ENCODE measurements at places on chromosomes 2 and 18.

DNA sequence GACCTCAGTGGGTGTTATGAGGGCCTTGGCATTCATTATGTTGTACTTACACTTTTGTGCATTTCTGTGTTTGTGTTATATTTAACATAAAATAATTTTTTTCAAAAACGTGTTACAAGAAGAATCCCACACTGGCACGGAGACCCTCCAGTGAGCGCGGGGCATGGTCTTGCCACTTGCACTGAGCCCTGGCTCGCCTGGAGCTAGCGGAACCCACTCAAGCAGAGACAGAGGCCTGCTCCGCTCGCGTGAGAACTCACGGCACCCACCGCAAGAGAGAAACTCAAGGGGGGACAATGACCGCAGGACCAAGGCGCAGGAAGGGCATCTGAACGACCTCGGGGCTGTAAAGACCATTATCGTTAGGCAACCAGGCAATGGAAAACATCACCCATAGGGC is 248.0 kb upstream of the SOX11 start:
- no peak for DNase-seq

- DNase-seq: peak; percentile 28
Measured at GRCh38 chr18:54946149-54946581, 13.1 kb downstream of the CCDC68 start.

DNA sequence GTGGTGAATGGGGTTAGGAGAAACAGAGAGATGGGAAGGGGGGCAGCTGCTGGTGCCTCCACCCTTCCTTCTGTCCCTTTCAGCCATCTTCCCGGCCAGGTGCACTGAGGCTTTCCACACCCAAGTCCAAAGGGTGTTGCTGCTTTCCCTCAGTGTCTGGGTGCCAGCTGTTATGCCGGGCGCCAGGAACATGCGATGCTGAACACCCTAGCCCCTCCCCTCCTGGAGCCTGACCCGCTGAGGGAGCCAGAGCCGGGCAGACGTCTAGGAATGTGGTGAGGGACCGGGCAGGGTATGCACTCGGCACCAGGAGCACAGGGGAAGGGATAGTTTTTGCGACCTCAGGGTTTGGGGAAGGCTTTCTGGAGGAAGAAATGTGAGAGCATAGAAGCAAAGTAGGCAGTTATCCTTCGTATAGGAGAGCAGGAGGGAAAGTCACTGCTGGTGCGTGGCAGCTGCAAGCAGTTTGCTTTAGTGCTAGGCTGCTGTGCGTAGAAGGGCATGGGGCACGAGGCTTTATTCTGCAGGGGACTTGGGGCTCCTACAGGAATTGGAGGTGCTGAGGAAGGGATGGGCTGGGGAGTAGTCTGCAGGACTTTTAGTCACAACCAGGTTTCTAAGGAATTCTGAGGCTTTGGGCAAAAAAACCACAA is 147.7 kb downstream of the TSN start:
- no peak for DNase-seq

DNA sequence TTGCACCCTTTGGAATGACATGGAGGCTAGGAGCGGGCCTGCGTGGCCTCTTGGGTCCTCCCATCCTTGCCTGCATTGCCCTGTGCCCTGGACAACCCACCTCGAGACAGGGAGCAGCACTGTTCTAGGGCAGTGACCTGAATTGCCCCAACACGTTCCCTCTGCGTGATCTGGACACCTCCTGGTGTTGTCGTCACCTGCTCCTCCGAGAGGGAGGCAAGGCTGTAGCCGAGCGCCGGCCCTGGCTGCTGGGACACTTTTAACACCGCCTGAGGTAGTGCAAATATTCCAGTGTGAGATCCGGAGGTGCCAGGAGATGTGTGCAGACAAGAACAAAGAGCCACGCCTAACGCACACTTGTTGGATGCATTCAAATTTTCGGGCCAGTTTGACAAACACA is 131.5 kb downstream of the SMAD7 start:
- DNase-seq: no peak

- peak; percentile 87 for DNase-seq
Measured at GRCh38 chr2:64522843-64523428, 1.2 kb upstream of the AFTPH start.

- no peak for DNase-seq
Measured at GRCh38 chr2:127434515-127434914, 16.3 kb downstream of the PROC start.

GRCh38 chr18:24585996-24586566 is 125.6 kb downstream of the HRH4 start:
- DNase-seq: no peak

DNA sequence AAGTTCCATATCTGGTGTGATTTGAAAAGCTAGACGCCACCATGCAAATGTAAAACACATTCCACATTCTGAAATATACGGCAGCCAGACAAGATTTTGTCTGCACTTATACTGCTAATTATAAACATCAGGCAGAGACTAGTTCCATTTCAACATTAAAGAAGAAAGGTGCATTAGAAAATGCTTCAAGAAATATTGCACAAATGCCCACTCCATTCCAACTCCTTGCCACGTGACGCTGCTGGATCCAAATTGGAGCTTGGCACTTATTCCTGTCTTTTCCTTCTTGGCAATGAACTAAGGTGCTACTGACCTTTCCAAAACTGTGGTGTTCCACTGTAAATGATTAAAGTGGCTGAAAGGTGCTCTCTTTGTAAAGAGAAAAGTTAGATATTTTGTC is 6.3 kb downstream of the COL6A3 start:
- DNase-seq: no peak

GRCh38 chr2:206095536-206096332 is 9.8 kb upstream of the INO80D start:
- DNase-seq: no peak

GRCh38 chr2:224982910-224983711 is 59.2 kb downstream of the DOCK10 start:
- DNase-seq: peak; percentile 61

DNA sequence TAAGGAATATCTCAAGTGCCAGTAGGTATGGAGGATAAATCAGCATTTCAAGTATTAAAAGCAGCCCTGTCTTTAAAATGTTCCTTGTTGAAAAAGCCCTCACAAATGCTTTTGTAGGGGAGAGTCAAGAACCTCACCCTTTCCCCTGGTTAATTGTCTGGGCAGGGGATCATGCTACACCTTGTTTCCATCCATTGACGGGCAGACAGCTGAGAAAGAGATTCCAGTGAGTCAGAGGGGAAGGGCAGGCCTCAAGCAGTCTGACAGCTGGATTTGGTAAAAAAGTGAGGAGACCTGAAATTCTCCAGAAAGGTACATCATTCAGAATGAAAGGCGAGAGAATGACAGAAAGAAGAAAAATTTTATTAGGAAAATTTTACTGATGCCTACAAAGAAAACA is 203.2 kb upstream of the CYP26B1 start:
- DNase-seq: no peak

DNA sequence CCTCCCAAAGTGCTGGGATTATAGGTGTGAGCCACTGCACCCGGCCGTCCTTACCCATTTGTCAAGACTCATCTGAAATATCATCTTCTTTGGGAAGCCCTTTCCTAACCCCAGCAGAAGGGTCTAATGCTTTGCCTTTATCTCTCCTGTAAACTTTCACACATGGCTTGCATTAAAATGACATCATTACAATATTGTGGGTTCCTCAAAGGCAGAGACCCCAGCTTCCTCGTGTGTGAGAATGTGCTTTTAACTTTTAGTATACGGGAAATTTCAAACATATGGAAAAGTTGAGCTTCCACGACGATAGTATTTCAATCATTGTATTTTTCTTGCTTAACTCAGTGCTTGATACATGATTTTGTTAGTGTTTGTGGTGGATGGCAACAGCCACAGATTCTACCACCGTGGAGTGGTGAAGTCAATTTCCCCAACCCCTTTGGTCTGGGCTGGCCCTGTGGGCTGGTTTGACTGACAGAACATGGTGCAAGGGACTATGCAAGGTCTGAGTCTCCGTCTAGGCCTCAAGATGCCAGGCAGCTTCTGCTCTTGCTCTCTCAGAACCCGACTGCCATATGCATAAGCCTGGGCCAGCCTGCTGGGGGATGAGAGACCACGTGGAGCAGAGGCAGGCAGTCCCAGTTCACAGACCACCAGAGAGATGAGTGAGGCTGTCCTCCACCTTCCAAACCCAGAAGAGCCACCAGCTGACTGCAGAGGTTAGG is 39.9 kb downstream of the NGEF start:
- no peak for DNase-seq

DNA sequence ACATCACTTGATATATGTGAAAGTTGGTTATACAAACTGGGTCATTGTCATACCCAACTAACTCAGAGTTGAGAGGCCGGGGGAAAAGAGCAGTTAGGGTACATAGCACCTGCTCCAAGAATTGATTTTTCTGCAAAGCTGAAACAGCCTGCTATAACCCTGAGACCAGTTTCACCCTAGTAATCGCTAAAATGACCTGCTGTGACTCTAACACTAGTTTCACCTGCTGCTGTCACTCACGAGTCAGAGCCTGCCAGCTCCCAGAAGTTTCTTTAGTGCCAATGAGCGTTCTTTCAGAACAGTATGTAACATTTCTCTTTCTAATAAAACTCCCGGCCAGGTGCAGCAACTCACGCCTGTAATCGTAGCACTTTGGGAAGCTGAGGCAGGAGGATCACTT is 28.0 kb downstream of the SRSF7 start:
- DNase-seq: peak; percentile 63

GRCh38 chr2:166653185-166653813 is 159.2 kb upstream of the SCN7A start:
- DNase-seq: no peak

GRCh38 chr2:102335871-102336366 is 19.7 kb upstream of the IL18R1 start:
- no peak for DNase-seq

GRCh38 chr2:96103187-96103601 is 13.2 kb downstream of the ADRA2B start:
- peak; percentile 3 for DNase-seq

GRCh38 chr2:132669908-132670495 is at the start of gene LYPD1:
TSS of gene LYPD1 (minus strand) at chr2:132670205. CDS start at chr2:132669932, 273 bp downstream.
- no peak for DNase-seq

DNA sequence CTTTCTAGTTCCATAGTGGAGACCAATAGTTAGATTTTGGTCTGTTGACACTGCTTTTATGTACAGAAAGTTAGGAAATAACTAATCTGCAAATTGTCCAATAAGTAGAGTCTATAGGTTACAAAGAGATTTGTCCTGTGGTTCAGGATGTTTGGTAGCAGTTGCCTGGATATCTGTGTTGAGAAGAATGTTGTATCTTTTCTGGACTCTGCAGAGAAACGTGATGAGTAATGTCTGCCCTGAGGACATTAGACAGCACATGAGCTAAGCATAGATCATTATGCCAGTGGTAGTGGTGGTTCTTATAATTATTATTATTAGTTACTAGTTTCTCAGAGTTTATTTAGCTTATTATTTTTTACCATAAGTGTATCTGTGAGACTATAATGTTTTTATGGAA is 65.8 kb downstream of the ANKRD62 start:
- no peak for DNase-seq

- DNase-seq: no peak
Measured at GRCh38 chr18:8660316-8660715, 45.0 kb upstream of the MTCL1 start.

DNA sequence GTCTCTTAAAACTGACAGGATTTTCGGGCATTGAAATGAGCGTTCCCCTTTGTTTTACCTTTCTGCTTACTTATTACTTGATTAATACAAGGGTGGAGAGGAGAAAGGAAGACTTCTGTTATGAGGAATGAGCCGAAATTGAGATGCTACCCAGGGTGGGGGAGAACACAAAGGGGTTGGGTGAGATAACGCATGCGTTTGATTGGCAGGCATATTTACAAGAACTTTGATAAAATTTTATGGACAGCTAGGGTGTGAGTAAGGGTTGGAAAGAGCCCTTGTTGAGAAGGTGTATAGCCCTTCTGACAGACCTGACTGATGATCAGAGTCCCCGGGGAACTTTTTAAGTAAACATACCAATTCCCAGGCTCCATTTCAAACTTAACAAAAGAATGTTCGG is 1.8 kb downstream of the RNF138 start:
- DNase-seq: peak; percentile 25

DNA sequence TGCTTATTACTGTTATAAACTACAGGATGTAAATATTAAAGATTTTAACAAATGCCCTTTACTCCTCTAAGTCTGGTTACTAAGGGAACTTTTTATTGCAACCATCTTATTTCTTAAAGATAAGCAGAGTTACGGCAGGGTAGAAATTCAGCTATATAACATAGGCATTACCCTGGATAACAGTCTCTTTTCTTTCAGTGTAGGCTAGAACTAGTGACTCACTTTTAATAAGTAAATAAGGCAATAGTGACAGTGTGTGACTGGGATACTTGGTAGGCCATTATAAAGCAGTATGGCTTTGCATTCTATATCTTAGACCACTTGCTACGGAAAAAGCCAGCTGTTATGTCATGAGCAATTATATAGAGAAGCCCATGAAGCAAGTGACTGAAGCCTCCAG is 1041.0 kb upstream of the NRXN1 start:
- no peak for DNase-seq

DNA sequence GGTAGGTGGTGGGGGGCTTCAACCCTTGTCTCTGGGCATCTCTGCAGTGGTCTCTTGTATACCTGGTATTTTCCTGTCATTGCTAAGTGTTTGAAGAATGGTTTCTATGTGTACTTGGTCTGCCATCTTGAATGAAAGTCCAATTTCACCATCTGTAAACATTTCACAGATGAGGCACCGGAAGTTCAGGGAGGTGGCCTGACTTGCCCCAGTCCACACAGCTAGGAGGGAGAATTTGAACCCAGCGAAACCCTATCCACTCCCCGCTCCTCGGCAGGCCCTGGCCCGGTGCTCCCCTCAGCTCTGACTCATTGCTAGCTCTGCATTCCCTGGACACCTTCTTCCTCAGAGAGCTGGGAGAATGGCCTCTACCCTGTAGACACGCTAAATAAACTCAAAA is 30.5 kb downstream of the ZAP70 start:
- no peak for DNase-seq

DNA sequence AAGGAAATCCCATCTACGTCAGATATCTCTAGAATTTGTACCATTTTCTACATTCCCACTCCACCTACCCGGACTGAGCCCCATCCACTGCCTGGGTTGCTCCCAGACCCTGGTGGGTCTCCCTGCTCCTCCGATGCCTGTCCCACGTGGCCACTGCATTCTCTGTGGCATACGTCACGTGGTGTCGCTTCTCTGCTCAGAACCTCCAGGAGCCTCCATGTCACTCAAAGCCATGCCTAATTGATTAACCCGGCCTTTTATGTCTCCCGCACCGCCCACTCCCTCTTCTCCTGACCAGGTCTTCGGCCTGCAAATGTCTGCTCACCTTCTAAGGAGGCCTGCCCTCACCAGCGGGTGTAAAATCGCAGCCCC is 176.6 kb downstream of the HDAC4 start:
- DNase-seq: peak; percentile 4

- no peak for DNase-seq
Measured at GRCh38 chr2:159710601-159711180, 1.6 kb upstream of the MARCHF7 start.

DNA sequence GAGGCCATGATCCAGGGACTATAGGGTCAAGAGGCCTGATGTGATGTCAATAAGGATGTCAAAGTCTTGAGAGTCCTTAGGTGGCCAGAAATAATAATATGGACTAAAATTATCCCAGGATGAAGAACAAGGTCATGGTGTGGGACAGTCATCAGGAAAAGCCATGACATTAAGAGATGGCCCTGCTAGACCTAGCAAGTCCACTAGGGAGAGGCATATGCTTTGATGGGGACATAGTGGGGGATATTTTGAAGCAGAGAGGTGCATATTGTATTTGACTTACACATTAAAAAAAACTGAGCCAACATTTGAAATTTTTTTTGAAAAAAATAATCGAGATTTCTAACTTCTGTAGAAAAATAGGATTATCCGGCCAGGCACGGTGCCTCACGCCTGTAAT is 53.3 kb upstream of the CXCR4 start:
- no peak for DNase-seq
